AG04450 (cell line): ENCODE measurements at places on chromosomes 7 and 10. TPM values are rescaled to one million over a fixed set of nuclear protein-coding genes. Genes with fewer than 3 reads are reported as not detected.

Gene ADGRA1
- polyA plus RNA-seq: not detected in 2 replicates

Gene ASNS
- polyA plus RNA-seq: 113 and 117 TPM in 2 replicates

Gene ZNF248
- polyA plus RNA-seq: 7.3 and 10.2 TPM in 2 replicates

Gene RHOBTB1
- polyA plus RNA-seq: 33.8 and 37.4 TPM in 2 replicates

Gene CLRN3
- polyA plus RNA-seq: not detected in 2 replicates

Gene DRGX
- not detected in 2 replicates for polyA plus RNA-seq

DNA sequence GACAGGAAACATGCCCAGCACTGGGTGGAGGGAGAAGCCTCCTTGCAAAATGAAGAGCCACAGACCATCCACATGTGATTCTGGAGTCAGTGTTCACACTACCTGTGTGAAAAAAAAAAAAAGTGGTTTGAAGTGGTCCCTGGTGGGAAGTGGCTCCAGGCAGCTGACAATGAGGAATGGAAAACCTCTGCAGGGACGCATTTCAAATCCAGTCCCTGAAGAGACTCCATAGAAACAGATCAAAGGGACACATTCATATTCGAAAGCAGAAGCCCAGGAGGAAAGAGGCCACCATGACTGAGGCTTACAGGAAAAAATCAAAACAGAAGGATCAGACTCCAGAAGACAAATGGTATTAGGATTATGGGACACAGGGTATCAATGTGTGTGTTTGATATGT, 11.5 kb upstream of the TCERG1L start:
- DNase-seq: no peak

DNA sequence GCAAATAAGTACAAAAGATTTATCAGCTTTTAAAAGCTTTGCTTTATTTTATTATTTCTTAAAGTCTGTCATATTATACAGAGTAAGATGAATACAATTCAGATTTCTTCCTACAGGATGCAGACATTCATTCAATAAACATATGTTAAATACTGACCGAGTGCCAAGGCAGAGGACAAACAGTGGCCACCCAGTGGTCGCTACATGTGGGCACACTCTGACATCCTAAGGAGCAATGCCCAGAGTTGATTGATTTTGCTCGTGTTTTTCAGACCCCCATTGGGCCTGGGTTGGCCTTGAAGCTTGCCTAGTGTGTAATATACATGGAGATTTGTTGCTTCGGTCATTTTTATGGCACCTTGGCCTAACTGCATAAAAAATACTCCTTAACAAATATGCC, 201.2 kb downstream of the CCDC3 start:
- no peak for DNase-seq

- DNase-seq: no peak
Measured at GRCh38 chr10:97090035-97090434, 95.7 kb downstream of the SLIT1 start.

DNA sequence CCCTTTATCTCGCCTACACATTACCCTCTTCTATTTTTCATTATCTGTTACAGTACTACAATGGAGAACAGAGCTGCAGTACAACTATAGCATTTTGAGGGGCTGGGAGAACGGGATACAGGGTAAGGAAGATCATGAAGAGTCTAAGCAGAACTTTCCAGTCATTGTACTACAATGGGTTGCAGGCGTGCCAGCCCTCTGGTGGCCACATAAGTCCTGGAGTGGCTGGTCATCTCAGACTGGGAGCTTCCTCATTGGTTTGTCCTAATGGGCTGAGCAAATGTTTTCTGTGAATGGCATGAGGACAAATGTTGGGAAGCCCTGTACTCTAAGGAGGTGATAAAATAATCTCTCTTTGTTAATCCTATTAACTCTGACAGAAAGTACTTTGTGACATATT, 33.0 kb downstream of the TMEM106B start:
- DNase-seq: no peak

- DNase-seq: no peak
Measured at GRCh38 chr10:28743576-28743975, 66.3 kb downstream of the BAMBI start.

DNA sequence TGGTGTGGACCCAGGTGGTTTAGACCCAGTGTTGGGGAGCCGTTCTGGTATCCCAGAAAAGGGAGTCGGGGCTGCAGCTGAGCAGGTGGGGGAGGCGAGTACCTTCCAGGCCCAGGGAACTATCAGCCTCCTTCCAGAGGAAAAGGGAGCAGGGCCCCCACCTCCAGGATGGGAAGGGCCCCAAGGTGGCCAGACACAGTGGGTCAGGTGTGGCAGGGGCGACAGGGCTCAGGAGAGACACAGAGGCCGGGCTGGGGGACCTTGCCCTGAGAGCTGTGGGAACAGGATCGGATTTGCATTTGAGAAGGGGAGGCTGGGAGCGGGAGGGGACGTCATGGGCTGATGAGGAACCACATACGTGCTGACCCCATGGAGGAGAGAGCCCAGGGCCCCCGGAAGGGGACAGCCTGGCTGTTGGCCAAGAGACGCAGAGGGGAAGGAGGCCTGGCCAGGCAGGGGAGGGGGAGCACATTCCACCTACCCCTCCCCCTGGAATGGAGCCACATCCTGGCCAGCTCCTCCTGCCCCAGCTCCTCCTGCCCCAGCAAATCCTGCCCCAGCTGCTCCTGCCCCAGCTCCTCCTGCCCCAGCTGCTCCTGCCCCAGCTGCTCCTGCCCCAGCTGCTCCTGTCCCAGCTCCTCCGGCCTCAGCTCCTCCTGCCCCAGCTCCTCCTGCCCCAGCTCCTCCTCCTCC, 9.7 kb upstream of the TTYH3 start:
- no peak for DNase-seq

GRCh38 chr10:62992145-62992721, 140.9 kb upstream of the NRBF2 start:
- DNase-seq: no peak
